ENCODE measurements at places on chromosomes 1 and 21. TPM values are rescaled to one million over a fixed set of nuclear protein-coding genes. Genes with fewer than 3 reads are reported as not detected.

Gene C8B
- total RNA-seq: 0.13 TPM

Gene RAB3B
- 0.09 TPM for total RNA-seq

Gene GUCA2B
- not detected for total RNA-seq

Gene CR1L
- total RNA-seq: not detected

Gene TTF2
- 37.1 TPM for total RNA-seq

Gene TLCD4
- total RNA-seq: 0.18 TPM

DNA sequence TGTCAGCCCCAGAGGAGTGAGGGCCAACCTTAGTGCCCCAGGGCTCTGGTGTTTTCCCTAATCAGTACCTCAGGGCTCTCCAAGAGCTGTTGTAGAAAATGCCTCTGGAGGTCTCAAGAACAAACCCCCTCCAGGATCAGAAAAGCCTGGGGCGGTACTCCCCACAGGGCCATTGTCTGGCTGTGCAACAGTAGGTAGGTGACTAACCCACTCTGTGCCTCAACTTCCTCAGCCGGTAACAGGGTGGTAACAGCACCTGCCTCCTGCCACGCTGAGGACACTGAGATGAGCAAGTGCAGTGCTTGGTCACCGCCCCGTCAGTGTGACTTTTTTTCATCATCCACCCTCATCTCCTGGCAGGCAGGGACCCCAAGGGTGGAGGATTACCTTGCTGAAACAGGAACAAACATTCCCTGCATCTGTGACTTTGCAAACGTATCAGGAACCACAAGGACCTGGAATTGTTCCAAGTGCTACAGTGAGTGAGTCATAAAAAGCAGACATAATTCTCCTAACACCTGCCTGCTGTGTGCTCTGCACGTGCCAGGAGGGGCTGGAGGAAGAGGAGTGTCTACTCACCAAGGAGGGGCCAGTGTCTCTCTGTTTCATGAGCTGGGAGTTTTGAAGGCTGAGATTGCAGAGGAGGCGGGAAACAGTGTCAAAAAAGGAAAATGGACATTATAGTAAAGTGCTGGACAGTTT lies 440.8 kb downstream of the NPHP4 start:
- no peak for DNase-seq

- no peak for DNase-seq
Observed at GRCh38 chr1:19650416-19651140, 6.5 kb downstream of the NBL1 start.

DNA sequence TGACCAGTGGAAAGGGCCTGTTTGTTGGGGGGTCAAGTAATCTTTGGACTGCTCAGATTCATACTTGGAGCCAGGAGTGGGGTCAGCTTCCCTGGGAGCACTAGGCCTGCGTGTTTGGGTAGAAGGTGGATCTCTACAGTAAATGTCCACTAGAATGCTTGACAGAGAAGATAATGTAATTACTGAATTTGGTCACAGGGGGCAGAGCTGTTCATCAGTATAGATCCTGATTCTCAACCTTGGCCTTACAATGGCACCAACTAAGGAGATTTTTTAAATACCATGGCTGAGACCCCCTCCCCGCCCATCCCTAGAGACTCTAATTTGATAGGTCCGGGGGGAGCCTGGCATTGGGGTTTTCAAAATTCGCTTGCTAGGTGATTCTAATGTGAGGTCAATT lies 217.5 kb upstream of the PLXNA2 start:
- no peak for DNase-seq

DNA sequence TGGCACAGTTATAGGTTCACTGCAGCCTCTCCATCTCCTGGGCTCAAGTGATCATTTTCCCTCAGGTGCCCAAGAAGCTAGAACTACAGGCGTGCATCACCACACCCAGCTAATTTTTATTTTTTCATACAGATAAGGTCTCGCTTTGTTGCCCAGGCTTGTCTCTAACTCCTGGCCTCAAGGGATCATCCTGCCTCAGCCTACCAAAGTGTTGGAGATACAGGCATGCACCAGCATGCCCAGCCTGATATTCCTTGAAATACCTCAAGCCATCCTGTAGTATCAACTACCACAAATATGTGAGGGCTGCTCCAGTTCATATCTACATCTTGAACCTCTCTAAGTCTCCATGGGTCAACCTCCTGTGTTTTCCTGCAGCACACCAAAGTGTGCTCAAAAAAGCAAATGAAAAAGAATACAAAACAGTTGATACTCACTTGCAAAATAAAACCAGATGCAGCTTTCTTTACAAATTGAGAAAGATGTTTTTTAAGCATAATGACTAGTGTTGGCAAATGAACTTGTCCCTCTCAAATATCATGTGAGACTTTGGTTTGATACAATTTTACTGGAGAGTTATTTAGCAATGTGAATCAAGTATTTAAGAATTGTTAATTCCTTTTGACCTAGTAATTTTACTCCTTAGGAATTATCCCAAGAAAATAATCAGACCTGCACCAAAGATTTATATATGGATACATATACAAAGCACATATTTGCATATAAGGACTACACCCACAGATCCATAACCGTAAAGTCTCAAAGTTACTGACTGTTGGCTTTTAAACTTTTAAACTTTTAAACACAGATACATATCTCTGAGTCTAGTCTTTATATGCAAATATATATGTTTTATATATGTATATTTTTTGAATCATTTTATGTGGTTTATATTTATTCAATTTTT lies 197.7 kb downstream of the NRIP1 start:
- no peak for DNase-seq

- DNase-seq: no peak
Observed at GRCh38 chr1:159838715-159839114, 12.0 kb downstream of the SLAMF8 start.

GRCh38 chr1:78779831-78780230 lies 130.2 kb downstream of the IFI44 start:
- DNase-seq: no peak

DNA sequence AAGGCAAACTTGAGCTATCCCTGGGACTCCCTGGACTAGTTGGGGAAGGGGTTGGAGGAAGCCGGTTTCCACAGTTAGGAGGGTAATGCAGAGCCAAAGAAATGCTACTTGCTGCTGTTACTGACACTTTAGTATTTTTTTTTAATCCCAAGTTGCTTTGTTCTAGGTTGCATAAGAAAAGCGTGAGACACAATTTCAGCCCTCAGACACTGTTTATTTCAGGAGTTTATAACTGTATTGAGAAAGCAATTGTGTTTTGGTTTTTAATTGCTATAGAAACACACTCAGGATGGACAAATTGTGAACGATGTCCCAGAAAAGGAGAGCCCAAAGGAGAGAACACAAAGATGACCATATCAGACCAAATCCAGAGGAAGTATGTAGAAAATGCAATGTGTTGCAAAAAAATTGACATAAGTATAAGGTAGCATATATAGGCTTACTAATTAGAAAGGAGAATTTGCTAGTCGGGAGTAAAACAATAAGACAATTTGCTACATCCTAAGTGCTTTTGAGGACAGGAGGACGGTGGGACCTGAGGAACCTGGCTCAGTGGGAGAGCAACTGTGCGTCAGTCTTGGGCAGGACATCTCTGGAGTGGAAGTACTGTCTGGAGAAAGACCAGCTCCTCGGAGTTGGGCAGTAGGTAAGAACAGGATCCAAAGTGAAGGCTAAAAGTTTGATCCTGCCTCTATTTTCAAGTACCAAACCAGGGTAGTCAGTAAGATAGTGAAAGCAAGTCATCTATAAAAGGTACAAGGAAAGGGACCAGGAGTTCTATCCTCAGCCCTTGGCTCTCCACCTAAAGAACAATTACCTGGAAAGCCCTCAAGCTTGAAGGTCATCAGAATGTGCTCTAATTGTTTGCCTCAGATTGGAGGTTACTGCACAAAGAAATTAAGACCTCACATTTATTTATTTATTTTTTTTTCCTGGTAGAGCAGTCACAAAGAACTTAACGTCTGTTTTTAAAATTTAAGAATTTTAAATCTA lies 39.9 kb downstream of the DIPK1A start:
- DNase-seq: no peak

DNA sequence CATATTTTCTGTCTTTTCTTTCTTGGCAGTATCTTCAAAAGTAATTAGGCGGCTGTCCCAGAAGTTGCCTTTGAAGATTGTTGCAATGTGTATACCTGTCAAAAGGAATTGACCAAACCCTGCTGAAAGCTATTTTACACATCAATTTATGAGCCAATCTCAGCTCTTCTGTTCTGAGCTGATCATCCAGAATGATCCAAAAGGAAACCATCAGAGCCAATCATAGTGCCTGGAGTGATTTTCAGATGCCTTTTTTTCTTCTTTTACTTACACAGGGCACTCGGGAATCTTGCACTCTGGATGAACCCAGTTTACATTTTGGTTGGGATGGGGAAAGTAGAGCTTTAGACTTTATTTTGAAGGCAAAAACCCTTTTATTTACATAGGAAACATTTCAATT lies 21.8 kb upstream of the APOBEC4 start:
- no peak for DNase-seq

- no peak for DNase-seq
Observed at GRCh38 chr21:38544661-38545060, 46.4 kb upstream of the ERG start.

- no peak for DNase-seq
Observed at GRCh38 chr21:33490991-33491372, 534 bp downstream of the DNAJC28 start.

DNA sequence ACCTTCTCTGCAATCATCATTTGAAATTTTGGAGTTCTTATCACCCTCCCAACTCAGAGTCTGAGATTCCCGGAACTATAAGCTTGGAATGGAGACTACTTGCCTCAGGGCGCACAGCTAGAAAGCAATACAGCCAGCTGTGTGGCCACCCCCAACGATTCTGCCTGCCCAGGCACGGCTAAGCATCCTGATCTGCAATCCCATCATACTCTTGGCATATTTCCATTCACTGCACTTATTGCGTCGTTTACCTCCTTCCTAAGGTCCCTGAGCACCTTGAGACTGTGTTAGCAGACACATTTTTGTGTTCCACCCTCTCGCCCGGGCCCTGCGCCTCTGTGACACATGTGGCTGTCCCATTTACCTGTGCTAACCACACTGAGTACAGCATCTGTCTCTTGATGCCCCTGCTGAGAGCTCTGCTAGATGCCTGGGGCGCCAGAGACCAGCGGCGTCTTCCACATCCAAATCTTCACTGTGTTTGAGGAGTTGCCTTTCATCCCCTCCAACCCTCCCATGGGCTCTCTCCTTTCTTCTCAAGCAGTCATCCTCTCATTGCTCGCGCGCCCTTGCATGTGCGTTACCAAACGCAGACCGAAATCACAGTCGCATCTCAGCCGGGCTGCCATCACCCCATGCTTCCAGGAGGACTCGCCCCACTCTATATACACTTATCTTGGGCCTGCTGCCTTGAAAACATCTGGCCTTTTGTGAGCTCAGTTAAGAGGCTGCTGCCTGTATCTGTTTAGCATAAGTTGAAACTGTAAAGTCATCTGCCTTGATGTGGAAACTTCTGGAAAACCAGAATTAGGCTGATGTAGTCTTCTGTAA lies 3.5 kb upstream of the CLDN19 start:
- no peak for DNase-seq

- DNase-seq: no peak
Observed at GRCh38 chr21:42544544-42544943, 30.9 kb downstream of the SLC37A1 start.

DNA sequence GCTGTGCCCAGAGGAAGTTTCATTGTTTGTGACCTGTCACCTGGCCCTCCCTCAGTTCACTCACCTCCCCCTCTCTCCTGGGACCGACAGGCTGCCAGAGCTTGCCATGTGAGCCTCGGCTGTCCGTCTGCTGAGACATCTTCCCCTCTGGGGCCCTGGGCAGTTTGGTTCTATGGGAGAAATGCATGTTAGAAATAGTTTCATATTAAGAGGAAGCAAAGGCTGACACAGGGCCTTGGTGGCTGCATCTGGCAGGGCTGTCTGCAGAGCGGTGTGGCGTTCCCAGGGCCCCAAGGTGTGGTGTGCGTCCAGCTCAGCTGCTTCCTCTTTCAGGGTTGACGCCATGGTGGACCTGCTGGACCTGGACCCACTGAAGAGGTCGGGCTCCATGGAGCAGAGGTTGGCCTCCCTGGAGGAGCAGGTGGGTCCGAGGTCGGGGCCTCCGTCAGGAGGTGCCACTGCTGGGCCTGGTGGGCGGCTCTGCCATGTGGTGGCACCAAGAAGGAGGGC lies 31.9 kb upstream of the LRRC3 start:
- no peak for DNase-seq

DNA sequence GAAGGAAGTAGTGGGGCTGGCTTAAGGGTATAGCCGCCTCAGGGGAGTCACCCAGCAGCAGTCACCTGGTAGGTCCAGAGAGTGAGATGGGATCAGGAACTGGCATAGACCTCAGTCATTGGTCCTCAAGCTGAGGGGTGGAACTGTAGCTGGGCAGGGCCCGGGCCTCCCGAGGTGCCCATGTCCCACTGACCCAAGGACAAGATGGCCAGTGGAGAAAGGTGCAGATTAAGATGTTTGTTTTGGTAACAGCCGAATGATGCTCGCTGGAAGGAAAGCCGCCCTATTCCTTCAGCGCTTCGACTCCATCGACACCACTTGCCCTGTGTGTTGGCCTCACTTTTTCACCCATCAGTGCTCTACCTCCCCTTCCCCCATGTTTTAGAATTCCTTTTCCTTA lies 16.4 kb downstream of the COL9A2 start:
- no peak for DNase-seq
